ENCODE measurements at places on chromosomes 4 and X.

DNA sequence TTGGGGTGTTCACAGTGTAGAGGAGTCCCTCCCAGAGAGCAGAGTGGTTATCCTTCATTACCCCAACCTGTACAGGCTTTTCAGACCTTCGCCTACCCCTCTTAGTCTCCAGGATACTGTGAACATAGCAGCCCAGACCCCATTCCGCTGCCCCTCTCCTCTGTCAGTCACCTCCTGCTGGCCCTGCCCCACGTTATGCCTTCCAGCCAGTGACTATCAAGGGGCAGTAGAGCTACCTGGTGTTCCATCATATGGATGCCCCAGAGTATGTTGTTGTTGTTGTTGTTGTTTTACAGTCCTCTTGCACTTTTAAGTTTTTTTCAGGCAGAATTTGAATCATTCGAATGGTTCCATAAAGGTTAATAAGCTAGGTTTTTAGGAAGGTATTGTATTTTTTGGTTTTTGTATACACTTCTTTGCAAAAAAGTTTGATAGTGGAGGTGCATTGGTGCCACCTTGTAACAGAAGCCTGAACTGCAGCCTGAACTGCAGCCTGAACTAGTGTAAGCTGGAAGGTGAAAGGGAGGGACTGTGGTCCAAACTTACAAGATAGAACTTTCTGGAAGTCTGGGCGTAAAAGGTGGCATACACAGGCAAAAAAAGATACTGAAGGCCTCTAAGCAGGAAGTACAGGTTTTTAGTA, 101.4 kb upstream of the RAB40AL start:
- DNase-seq, result no peak

GRCh38 chr4:99234331-99235010, 15.4 kb upstream of the ADH6 start:
- no peak for DNase-seq

DNA sequence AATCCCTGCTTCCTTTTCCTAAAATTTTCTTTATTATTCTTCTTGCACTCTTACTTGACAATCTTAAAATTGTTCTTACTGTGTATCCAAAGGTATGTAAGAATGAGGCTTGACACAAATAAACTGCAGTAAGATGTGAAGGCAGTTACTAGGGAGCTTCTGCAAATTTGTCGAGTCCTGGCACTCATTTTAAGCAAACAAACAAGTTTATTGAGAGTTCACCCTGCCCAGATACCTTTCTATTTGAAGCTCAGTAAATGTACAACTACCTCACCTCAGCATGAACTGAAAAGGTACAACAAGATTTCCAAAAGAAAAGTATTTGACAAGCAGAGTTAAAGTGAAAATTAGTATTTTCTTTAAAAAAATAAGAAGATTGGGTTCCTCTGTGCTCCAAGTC, 13.3 kb upstream of the SYTL4 start:
- no peak for DNase-seq

DNA sequence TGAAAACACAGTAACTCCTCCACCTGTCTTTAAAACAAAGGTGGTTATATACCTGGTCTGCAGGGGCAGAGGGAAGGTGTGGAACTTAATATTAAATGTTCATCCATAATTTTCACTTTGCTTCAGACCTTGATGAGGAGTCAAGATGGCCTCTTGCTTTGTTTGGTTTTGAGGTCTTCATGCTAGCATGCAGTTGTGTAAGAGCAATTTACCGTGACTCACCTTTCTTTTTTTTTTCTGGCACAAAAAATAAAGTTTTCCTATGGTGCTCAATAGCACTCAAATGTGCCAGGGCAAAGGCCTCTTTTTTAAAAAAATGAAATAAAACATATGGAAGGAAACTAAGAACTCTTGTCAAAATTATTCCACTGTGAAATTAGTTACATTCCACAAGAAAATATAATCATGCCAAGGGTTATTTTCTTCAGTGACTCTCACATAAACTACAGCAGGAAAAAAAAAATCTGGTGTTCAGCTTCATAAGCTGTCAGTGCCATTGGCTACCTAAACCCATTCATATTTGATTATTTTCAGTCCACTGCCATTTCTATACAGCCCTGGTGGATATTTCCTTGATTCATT, 128.2 kb downstream of the SLC7A11 start:
- no peak for DNase-seq

GRCh38 chr4:128942607-128943006, 133.1 kb downstream of the JADE1 start:
- no peak for DNase-seq

GRCh38 chr4:2847302-2847871, 3.7 kb downstream of the ADD1 start:
- DNase-seq, result no peak

DNA sequence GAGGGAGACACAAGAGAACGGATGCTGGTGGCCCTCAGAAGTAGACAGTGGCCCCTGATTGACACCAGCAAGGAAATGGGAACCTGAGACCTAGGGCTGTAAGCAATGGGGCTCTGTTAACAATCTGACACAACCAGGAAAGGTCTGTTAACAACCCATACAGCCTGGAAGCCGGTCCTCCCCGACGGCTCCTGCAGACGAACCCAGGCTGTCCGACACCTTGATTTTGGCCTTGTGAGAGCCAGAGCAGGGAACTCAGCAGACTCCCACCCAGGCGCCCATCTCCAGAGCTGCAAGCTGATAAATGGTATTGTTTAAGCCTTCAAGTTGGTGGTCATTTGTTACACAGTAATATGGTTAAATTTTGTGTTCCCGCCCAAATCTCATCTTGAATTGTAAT, 10.2 kb upstream of the CYTL1 start:
- DNase-seq, result no peak

DNA sequence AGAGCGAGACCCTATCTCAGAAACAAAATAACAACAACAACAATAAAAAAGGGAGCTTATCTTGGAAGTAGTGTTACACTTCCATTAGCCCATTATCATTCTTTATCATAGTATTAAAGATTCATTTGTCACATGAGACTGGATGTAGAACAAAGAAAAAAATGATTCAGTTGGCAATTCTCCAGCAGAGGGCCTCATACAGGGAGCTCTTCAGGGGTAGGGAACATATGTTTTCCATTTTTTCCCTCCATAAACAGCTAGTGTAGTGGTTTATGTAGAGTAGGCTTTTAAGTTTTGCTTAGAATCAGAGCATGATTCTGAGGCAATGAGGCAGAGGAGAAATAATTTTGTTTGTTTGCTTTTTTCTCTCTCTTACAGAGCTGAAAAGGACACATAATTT, 5.8 kb downstream of the CPE start:
- DNase-seq, result no peak

GRCh38 chr4:791252-791897, 34.6 kb downstream of the CPLX1 start:
- DNase-seq, result no peak

- DNase-seq, result no peak
These were observed 21.7 kb upstream of the TBC1D9 start for GRCh38 chr4:140777894-140778293.

- no peak for DNase-seq
These were observed 840.6 kb downstream of the TRAM1L1 start for GRCh38 chr4:116244771-116245170.

DNA sequence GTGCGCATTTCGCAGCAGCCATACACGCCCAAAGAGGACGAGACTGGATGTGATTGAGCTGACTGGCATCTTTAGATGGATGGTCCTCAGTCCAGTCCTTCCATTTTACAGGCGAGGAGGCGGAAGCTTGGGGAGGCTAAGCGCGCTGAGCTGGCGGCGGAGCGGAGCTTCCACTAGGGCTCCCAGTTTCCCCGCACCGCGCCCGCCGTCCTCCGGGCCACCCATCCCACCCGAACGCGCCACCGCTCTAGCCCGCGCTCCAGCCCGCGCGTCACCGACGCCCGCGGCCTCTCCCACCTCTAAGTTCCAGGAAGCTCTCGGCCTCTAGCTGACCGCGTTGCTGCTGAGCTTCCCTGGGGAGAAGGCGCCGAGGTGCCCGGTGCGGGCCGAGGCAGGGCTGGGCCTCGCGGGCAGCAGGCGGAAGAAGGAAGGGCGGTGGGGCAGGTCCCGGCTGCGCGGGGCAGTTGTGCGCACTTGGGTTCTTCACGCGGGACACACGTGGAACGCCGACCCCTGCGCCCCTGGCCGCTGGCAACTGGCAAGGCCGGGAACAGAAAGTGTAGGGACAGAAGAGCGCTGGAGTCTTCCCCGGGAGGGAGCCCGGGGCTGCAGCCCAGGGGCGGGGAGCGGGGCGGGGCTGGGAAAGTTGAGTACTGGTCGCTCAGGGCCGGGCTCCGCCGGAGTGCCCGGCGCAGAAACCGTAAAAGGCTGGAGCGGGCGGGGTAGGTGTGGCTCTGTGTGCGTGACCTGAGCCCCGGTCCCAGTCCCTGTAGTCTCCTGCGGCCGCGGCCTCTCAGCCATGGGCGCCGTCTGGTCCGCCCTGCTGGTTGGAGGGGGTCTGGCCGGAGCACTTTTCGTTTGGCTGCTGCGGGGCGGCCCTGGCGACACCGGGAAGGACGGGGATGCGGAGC, at the start of gene STBD1:
STBD1 (plus strand) TSS at position 763 of the 911 bp plus-strand sequence; CDS start at position 800, 37 bp downstream.
- no peak for DNase-seq

GRCh38 chrX:104098151-104098808, 14.0 kb upstream of the ZCCHC18 start:
- DNase-seq, result peak; percentile 19

GRCh38 chrX:24241822-24242648, 71.8 kb downstream of the SUPT20HL2 start:
- DNase-seq, result no peak

GRCh38 chrX:47502316-47503125, 19.5 kb upstream of the ZNF41 start:
- no peak for DNase-seq

DNA sequence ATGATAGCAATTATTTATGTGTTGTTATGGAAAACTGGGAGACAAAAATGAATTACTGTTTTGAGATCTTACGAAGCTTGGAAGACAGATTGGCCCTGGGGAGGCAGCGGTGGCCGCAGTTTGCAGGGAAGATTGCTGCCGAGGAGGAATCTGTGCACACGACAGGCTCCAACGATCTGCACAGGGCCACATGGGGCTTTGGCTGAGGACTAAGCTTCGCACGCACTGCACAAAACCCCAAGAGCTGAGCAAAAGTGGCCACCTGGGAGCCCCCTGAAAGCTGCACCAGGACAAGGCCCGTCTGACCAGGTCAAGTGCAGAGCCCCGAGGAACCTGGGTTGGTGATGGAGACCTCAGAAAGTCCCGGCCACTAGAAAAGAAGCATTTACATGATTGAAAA, 5.2 kb upstream of the PDE6B start:
- DNase-seq, result no peak

All from stimulated activated CD8-positive, alpha-beta memory T cell treated with anti-CD3 and anti-CD28 coated beads, Interleukin-4, amount 100 ng/mL, for 1 hour (primary cell).